ENCODE measurements at places on chromosomes 7 and 10.

- DNase-seq: no peak
Observed at GRCh38 chr7:10677668-10678232, 295.9 kb upstream of the PHF14 start.

GRCh38 chr7:4203626-4204512 is 478.2 kb upstream of the FOXK1 start:
- no peak for DNase-seq

DNA sequence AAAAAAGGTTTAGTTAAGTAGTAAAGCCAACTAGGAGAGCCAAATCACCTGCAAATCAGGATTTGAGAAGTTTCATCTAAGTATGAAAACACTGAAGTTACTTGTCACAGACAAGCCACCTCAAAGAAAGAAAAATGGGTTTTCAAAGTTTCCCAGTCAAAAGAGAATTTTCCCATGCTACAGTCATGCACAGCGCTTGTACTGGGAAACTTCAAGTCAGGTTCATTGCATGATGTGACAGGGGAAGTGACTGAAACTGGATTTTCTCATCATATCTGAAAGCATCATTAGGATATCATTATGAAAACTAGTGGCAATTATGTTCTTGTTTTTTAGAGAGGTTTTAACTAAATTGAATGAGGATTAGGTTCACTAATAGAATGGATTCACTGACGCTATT is 167.0 kb downstream of the SGMS1 start:
- no peak for DNase-seq

GRCh38 chr10:97713826-97714400 is 383 bp downstream of the MARVELD1 start:
- DNase-seq: peak; percentile 68

GRCh38 chr7:24902276-24902675 is 77.7 kb downstream of the OSBPL3 start:
- peak; percentile 44 for DNase-seq

GRCh38 chr7:53656881-53657280 is 621.4 kb downstream of the POM121L12 start:
- no peak for DNase-seq

- no peak for DNase-seq
Observed at GRCh38 chr7:105656922-105657521, 75.7 kb upstream of the EFCAB10 start.

- no peak for DNase-seq
Observed at GRCh38 chr10:80122110-80122710, 10.3 kb upstream of the PLAC9 start.

- no peak for DNase-seq
Observed at GRCh38 chr7:154910125-154910524, 92.8 kb downstream of the PAXIP1 start.

DNA sequence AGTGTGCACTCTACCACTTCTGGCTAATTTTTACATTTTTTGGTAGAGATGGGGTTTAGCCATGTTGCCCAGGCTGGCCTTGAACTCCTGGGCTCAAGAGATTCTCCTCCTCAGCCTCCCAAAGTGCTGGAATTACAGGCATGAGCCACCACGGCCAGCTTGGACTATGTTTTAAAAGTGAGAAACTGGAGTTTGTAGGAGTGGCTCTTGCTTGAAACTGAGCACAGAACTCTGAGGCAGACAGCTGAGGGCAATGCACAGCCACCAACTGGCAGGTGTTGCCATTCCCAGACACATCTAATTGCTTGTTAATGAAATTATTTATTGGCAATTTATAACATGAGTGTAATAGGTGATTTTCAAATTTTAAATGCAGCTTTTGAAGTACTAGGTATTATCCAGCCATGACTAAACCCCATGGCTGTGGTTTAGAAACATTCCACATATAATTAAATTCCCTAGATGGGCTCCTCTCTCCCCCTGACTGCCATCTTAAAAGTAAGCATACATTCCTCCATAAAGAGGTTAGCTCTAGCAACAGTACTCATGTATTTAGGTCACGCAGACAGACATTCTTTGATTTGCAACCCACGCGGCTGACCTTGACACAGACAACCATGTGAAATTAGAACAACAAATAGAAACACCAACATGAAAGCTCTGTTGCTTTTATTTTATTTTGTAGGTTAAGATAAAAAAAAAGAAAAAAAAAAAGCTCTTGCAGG is 19.8 kb downstream of the PANK1 start:
- DNase-seq: peak; percentile 65

DNA sequence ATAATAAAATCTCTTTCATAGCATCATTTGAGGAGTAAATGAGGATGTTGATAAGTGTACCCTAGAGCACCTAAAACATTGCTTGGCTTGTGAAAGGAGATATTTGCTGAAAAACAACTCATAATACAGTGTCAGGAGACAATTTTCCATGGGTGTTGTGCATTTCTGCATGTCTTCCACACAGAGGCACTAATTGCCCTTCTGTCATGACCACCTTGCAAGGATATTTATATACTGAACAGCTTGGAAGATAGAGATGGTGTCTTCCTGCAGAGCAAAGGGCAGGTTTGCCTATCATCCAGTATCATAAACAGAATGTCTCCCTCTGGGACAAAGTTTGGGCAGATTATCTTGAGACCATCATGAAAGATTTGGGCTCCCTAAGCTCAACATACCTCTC is 495.2 kb upstream of the LRRN3 start:
- no peak for DNase-seq

- DNase-seq: peak; percentile 7
Observed at GRCh38 chr7:95723583-95724180, 48.7 kb upstream of the DYNC1I1 start.

GRCh38 chr10:121323443-121323842 is 274.8 kb downstream of the FGFR2 start:
- DNase-seq: no peak

DNA sequence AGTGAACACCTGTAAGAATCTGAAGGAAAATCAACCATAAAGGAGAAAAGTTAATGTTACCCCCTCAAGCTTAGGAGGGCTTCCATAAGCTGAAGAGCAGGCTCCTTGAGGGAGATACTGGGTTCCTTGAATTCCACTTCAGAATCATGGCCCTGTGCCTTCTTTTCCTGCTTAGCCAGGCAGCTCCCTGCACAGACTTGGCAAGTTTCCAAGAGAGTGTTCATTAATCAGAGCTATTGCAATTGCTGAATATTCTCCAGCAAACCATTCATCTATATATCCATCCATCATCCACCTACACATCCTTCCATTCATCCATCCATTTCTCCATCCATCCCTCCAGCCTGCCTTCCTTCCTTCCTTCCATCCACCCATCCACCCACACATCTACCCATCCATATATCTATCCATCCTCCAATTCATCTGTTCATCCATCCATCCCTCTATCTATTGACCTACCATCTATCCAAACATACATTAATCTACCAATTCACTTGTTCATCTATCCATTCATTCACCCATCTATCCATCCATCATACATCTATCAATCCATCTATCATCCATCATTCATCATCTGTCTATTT is 574.4 kb downstream of the PTPRN2 start:
- DNase-seq: no peak

DNA sequence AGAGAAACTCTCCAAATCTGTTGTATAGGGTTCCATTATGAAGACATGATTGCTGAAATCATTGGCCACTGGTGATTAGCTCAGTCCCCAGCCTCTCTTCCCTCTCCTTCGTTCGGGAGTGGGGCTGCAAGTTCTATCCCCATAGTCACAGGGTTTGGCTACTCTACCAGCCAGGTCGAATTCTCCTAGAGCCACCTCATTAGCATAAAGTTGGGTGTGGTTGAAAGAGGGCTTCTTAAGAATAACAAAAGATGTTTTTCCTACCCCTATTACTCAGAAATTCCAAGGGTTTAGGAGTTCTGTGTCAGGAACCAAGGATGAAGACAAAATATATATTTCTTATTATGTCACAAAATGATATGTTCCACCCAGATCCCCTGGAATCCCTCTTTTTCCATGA is 166.2 kb upstream of the YAE1 start:
- no peak for DNase-seq

DNA sequence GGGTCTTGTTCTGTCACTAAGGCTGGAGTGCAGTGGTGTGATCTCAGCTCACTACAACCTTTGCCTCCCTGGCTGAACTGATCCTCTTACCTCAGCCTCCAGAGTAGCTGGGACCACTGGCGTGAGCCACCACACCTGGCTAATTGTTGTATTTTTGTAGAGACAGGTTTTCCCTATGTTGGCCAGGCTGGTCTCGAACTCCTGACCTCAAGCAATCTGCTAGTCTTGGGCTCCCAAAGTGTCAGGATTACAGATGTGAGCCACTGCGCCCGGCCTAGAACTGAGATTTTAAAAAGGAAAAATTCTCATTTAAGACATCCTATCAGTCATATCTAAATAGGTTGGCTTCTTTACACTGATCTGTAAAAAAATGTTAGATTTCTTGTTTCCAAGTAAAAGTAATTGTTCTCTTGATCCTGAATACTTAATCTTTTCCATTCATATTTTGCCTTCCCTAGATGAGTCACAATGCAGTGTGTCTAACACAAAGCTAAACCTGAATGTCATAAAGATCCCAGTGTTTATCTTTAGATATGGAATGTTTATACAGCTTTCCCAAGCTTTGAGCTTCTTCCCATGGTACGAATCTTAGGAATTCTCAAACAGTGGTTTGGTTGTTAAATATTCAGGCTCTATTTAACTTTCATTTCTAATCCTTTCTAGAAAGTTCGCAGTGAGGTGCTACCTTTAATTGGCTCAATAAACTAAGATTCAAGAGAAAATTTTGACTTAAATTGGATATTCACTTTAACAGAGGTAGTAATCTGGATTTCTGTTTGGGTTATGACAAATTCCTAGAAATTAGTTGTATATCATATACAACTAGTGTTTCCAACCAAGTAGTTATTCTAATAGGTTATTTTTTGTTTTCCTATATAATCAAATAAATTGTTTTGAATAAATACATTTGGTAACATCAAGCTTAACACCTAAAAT is 12.1 kb upstream of the LAMB1 start:
- peak; percentile 84 for DNase-seq

- peak; percentile 9 for DNase-seq
Observed at GRCh38 chr10:6269953-6270867, 67.5 kb downstream of the PFKFB3 start.

GRCh38 chr7:111014079-111014478 is 76.8 kb upstream of the LRRN3 start:
- DNase-seq: no peak
